ENCODE measurements at places on chromosomes 7 and 10.

- no peak for DNase-seq
Measured at GRCh38 chr7:64308016-64308270, 5.8 kb upstream of the ZNF736 start.

GRCh38 chr10:80553436-80553835 lies 15.7 kb downstream of the SH2D4B start:
- DNase-seq: no peak

- DNase-seq: no peak
Measured at GRCh38 chr10:125700355-125700911, 17.5 kb upstream of the TEX36 start.

DNA sequence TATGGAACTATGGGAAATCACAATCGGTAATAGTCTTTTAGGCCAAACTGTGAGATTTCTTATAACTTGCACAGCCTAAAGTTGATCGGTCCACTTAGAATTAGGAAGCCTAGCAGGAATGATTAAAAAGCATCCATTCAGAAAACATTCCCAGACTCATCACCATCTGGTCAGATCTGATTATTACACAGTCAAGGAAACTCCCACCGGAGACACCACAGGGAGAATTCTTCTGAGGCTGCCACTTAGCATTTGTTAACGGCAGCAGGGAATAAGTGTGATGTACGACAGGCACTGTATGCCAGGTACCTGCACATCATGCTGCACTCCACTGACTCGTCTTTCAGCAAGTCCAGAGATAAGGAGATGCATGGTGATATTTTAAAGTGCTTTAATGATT lies 227.6 kb upstream of the STEAP1 start:
- DNase-seq: no peak

- DNase-seq: peak; percentile 46
Measured at GRCh38 chr10:70053841-70054288, 1.2 kb downstream of the MACROH2A2 start.

DNA sequence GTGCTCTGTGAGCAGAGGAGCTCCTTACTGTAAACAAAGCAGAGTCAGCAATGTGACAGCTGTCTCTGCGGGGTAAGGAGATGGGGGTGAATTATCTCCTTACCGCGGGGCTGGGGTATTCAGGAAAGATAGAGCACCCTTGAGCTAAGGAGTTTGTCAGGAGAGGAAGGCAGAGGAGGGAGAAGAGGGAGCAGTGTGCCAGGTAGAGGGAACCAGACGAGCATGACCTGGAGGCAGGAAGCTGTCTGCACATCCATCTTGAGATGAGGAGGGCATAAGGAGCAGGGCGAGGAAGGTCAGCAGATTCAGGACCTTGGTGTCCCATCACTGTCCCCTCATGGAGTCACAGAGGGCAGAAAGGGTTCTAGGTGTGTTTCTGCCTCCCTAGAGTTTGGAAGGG lies 32.5 kb upstream of the GPR26 start:
- no peak for DNase-seq

GRCh38 chr7:47812429-47813136 lies 135.7 kb downstream of the PKD1L1 start:
- DNase-seq: no peak

GRCh38 chr7:22879280-22879679 lies 56.6 kb upstream of the TOMM7 start:
- no peak for DNase-seq

- DNase-seq: peak; percentile 6
Measured at GRCh38 chr10:28130267-28130666, 131.4 kb upstream of the ODAD2 start.

DNA sequence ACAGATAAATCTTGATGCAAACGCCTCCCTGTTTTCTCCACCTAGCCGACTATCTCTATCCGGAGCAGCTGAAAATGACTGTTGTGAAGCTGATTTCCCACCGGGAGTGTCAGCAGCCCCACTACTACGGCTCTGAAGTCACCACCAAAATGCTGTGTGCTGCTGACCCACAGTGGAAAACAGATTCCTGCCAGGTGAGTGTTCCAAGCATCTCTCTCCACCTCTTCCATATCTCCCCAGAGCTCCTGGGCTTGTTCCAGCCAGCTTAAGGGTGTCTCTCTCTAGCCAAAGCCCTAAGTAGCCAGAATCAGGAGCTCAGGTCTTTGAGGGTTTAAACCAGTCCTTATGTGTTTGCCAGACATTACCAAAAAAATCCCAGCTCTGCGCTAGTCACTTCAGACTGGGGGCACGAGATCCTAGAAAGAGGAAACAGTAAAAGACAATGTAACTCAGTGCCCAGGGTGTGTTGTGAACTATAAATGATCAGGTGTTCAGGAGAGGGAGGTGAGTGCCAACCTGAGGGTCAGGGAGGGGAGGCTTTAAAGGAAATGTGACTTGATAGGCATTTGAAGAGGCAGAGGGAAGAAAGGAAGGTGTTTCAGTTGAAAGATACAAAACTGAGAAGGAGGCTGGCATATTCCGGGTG lies 4.4 kb downstream of the PLAU start:
- no peak for DNase-seq
